ENCODE measurements at places on chromosomes 1 and 21. TPM values are rescaled to one million over a fixed set of nuclear protein-coding genes. Genes with fewer than 3 reads are reported as not detected.

Gene TTC24
- not detected for total RNA-seq

GRCh38 chr1:43214501-43215444, 42.6 kb downstream of the CFAP57 start:
- no peak for DNase-seq
- no peaks in the 10 kb centered on the region for H3K27me3 ChIP-seq
- no peak overlapping the region for H3K27ac ChIP-seq

GRCh38 chr1:169959686-169960085, 66.0 kb upstream of the SCYL3 start:
- H3K4me1 ChIP-seq = no peaks in the 10 kb centered on the region
- H3K27ac ChIP-seq = no peak overlapping the region
- DNase-seq = no peak
- no peaks in the 10 kb centered on the region for H3K36me3 ChIP-seq
- no peaks in the 10 kb centered on the region for H3K27me3 ChIP-seq

DNA sequence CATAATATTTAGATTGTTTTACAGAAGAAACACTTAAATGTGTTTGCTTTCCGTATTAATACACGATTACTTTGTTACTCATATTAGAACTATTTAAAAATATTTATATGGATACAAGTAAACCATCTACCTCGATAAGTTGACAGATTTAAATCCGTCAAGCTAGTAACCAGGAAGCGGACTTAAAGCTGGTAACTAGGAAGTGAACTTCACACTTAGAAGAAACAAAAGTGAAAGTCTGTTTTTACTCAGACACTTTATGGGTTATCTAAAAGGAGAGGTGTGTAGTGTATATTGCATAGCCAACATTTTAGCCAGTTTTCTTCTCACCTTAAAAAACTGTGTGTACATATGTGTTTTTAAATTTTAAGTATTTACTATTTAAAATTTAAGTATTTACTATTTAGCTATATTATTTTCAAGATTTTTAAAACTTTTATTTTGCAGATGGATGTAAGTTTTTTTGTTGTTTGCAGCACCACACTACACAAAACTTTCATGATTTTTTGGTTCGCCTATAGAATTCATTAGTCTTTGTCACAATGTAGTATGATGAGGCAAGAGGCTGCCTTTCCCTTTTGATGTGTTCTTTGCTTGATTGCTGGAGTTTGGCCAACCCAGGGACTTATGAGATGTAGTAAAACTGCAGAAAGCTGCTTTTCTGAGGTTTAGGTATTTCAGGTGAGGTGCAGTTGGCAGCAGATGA, 2.7 kb downstream of the USP25 start:
- 0 out of 2 replicates have a peak, but pooled peaks cover 7% of the 10 kb centered on the region for H3K27me3 ChIP-seq
- peak overlapping the region; percentile 66 for H3K4me3 ChIP-seq
- no peak overlapping the region for H3K27ac ChIP-seq
- DNase-seq = no peak
- H3K4me1 ChIP-seq = peaks cover 39% of the 10 kb centered on the region
- no peaks in the 10 kb centered on the region for H3K36me3 ChIP-seq

- no peak overlapping the region for H3K4me3 ChIP-seq
- DNase-seq = peak; percentile 44
- no peaks in the 10 kb centered on the region for H3K4me1 ChIP-seq
- no peaks in the 10 kb centered on the region for H3K27me3 ChIP-seq
Measured at GRCh38 chr1:43134068-43134467, 38.0 kb downstream of the EBNA1BP2 start.
